CD4-positive, alpha-beta T cell treated with Interleukin-17A for 4 hours (primary cell): ENCODE measurements at places on chromosomes 1 and 21.

GRCh38 chr1:204307334-204307883 lies 52.3 kb downstream of the PLEKHA6 start:
- no peak for DNase-seq

GRCh38 chr1:110636149-110636935 lies 30.2 kb upstream of the KCNA2 start:
- peak; percentile 61 for DNase-seq

GRCh38 chr1:25140073-25140797 lies 92.1 kb downstream of the SYF2 start:
- DNase-seq: no peak

DNA sequence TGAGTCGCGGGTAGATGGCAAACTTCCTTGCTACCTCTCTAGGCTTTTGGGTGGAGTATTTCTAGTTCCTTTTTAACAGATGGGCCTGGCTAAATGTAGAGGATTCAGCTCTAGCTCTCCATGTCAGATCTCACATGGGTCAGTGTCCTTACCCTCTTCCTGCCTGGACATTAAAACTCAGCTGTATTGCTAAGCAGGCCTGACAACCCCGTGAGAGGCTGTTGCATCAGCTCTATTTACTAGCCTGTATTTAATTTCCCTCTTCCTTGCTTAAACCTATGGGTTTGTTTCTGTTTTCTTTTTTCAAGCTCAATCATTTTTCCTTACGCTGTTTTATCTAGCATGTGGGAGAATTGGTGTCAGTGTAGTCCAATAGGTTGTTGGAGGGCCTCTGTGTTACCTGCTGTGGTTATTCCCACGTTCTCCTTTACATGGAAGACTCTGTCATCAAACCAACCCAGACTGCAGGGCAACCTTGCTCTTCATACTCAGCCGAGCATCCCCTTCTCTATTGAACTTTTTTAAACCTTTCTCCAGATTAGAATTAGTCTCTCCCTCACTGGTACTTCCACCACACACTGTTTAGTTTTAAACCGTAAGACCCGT lies 79.5 kb upstream of the BACH1 start:
- no peak for DNase-seq

- no peak for DNase-seq
Observed at GRCh38 chr1:86409416-86410021, 13.4 kb upstream of the ODF2L start.

DNA sequence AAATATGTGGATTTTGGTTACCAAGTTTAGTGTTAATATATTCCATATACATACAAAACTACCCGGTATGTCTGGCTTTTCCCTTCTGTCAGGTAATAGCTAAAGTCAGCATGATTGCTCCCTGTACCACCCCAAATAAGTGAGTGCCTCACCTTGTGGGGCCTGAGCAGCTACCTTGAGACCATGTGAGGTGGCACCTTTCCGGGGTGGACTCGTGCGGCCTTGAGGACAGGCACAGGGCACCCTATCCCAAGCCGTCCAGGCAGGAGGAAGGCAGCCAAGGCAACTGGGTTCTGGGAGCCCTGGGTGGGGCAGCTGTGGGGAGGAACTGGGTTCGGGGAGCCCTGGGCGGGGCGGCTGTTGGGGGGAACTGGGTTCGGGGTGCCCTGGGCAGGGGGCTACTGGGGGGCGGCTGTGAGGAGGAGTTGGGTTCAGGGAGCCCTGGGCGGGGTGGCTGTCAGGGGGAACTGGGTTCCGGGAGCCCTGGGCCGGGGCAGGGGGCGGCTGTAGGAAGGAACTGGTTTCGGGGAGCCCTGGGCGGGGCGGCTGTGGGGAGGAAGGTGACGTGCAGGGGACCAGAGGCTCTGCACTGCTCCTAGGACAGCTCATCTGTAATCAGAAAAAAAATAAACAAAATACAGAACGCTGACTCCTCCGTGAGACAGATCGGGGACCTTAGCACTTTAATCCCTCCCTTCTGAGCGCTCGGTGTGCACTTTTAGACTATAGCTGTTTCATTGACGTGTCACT lies 63.3 kb downstream of the POFUT2 start:
- DNase-seq: peak; percentile 75

DNA sequence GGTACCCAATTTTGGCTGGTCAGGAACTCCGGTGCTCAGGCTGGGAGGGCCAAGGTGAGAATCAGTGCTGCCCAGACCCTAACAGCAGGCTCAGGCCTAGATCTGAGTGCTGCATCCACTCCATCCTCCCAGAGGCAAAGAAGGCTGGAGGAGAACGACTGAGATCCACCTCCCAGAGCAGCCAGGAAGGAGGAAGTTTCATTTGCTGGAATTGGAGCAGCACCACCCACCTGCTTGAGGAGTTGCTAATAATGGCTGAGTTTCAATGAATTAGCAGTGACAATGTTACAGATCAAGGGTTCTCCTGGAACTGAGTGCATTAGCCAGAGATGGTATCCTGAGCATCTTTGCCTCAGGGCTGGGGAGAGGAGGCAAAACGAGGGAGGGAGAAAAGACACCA lies 46.7 kb upstream of the KLHDC7A start:
- DNase-seq: no peak

- DNase-seq: no peak
Observed at GRCh38 chr21:33843216-33843615, 72.4 kb downstream of the ATP5PO start.

DNA sequence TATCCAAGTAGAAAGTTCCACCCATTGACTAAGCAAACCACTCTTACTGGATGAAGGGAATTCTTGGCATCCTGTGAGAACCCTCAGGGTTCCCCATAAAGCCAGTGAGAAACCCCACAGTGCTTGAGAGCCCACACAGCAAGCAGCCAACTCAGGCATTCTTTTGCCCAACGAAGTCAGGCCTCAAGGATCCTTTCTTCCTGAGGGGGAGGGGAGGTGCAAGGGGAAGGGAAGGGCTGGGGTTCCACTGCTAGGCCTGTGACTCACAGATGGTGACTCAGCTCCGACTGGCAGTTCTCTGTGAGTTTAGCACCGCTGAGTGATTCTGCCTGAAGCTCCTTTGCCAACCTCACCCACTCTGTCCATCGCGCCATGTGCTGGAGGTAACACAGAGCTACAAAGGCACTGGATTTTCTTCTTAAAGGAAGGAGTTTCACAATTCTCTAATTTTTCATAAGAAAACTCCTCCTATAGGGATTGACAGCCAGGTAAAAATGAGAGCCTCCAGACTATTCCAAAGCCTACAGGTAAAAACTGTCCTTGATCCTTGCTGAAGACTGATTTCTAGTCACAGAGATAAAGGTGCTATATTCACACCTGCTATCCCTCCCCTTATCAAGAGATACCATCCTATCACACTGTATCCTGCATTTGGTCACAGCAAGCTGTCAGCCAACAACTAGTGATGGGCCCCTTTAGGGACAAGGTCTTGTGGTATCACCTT lies 4.8 kb downstream of the ENO1 start:
- peak; percentile 88 for DNase-seq

DNA sequence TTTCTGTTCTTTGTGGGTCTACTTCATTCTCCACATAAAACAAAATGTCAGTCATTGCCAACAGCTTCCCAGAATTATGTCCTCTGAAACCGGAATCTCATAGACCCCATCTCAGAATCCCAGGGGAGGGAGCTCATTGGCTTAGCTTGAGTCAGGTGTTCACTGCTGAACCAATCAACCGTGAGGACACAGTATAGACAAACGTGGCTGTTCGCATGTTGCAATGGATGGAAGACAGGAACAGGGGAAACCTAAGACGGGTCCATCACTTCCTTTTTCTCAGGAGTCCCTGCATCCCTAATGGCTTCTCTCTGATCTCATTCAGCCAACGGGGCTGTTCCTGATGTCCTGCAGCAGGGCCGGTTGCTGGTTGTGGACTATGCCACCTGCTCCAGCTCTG lies 9.1 kb downstream of the CELA2A start:
- DNase-seq: no peak

GRCh38 chr1:16374266-16374665 lies 7.2 kb downstream of the SZRD1 start:
- DNase-seq: no peak

- DNase-seq: no peak
Observed at GRCh38 chr1:154019940-154020339, 29.4 kb downstream of the RPS27 start.

GRCh38 chr1:235088430-235088829 lies 40.2 kb downstream of the TOMM20 start:
- DNase-seq: no peak

DNA sequence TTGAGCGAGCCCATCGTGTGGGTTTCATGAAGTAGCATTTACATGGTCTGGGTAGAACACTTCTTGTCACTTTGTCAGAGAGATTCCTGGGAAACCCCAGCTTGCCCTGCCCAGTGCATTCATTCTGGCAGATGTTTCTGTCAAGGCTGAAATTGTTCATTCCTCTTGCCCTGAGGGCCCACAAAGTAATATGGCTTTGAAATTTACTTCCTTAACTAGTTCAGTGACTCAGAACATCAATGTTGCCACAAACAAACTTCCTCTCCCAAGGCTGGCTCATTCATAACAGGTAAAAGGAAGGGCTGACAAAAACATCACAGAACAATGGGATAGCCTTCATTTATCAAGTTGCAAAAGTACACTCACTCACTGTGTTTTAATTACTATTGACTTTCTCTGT lies 5.0 kb upstream of the KIAA0040 start:
- DNase-seq: peak; percentile 14

- no peak for DNase-seq
Observed at GRCh38 chr1:57007948-57008347, 42.1 kb upstream of the C8B start.

GRCh38 chr21:31710586-31710985 lies 21.3 kb downstream of the SCAF4 start:
- DNase-seq: no peak

DNA sequence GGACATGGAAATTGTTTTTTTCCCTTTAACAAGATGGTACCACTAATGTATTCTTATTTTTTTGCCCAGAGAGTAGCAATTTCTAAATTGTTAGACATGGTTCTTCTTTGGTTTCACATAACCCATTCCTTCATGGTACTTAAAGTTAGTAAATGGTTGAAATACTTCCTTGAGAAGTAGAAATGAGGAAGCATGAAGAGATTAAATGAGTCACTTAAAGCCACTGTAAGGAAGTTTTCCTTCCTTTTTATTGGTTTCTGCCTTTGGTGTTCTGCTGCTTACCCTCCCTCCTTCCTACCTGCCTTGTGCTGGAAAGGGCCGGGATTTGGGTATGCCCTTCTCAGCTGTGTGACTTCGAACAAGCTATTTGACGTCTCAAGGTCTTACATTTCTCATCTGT lies 101.0 kb downstream of the KIF26B start:
- DNase-seq: no peak

- no peak for DNase-seq
Observed at GRCh38 chr1:232493869-232494268, 136.1 kb downstream of the SIPA1L2 start.

DNA sequence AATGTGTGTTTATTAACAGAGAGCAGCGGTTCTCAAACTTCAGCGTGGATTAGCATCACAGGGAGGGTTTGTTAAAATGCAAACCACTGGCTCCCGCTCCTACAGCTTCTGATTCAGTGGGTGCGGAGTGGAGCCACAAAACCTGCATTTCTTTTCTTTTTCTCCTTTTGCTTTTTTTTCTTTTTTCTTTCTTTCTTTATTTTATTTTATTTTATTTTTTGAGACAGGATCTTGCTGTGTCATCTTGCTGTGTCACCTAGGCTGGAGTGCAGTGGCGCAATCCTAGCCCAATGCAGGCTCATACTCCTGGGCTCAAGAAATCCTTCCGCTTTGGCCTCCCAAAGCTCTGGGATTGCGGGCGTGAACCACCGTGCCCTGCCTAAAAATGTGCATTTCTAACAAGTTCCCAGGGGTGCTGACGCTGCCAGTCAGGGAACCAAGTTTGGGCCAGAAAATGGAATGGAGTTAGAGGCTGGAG lies 20.9 kb upstream of the SLC1A7 start:
- DNase-seq: no peak

GRCh38 chr21:16250273-16250672 lies 520.5 kb downstream of the USP25 start:
- no peak for DNase-seq

DNA sequence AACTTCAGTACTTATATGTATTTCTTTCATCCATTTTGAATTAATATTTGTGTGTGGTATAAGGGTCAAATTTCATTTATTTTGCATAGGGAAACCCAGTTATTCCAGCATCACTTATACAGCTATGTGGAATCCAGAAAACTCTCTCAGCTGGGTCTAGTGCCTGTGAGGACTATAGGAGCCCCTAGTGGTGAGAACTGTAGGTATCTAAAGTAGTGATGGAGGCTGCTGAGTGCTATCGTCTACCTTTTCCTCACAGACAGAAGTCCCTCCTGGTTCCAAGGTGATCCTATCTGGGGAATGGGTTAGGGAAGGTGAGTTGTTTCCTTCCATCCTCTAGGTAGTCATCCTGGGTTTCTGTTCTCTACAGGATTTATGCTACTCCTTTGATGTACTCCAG lies 352.0 kb upstream of the C1orf87 start:
- no peak for DNase-seq

GRCh38 chr1:152940614-152941013 lies 6.4 kb upstream of the SPRR5 start:
- DNase-seq: no peak

- no peak for DNase-seq
Observed at GRCh38 chr1:84840346-84840745, 52.7 kb downstream of the LPAR3 start.

GRCh38 chr1:204507317-204508105 lies 8.7 kb upstream of the MDM4 start:
- DNase-seq: peak; percentile 20

GRCh38 chr21:41651830-41652229 lies 115.0 kb downstream of the RIPK4 start:
- no peak for DNase-seq

DNA sequence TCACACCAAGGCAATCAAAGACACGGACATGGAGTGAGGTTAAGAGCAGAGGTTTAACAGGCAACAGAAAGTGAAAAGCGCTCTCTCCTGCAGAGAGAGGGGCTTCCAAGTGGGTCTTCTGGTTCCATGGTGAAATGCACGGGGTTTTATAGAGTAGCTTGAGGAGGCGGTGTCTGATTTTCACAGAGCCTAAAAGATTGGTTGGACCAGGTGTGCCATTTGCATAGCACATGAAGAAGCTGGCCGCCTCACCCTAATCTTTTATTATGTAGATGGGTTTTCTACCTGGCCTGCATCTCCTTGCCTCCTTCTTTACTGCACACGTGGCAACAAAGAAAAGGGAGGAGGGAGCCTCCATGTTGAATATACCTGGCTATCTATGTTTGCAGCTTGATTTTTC lies 197.3 kb downstream of the RYR2 start:
- DNase-seq: no peak

DNA sequence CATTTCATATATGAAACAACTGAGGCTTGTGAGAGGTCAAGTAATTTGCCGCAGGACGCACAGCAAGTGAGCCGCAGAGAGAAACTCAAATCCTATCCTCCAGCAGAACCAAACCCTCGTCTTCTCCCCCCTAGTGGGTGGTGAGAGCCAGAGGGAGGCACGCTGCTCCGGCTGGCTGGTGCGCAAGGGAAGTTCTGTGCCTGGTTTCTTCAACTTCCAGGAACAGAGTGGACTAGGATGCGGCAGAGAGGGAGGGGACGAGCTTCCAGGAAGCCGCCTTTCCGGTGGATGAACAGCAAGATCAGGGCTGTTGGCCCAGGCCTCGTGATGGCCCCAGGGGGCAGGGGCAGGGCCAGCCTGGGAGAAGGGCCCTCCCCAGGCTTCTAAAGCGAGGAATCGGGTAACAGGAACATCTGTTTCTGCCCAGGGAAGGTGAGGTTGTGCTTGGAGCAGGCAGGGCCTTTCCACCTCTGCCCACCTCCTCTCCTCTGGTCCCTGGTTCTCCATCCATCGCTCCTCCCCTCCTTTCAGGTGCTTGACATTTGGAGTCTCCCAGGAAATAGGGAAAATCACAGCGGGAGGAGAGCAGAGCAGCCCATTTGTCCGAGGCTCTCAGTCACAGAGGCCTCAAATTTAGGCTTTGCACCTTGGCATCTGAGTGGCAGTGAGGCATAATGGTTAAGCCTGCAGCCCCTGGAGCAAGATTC lies 16.8 kb upstream of the PDIK1L start:
- DNase-seq: no peak
